Stimulated activated CD4-positive, alpha-beta T cell treated with anti-CD3 and anti-CD28 coated beads, Interleukin-15, amount 100 ng/mL, for 1 hour (primary cell): ENCODE measurements at places on chromosomes 13 and 19.

- no peak for DNase-seq
Observed at GRCh38 chr19:51292971-51293370, 18.5 kb upstream of the IGLON5 start.

DNA sequence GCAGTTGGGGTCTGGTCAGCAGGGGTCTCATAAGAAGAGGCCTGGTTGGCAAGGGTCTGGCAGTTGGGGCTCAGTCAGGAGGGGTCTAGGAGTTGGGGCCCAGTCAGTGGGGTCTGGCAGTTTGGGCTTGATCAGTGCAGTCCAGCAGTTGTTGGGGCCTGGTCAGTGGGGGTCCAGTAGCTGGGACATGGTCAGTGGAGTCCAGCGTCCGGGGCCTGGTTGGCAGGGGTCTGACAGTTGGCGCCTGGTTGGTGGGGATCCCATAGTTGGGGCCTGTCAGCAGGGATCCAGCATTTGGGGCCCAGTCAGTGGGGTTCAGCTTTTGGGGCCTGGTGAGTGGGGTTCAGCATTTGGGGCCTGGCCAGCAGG lies 60.5 kb upstream of the TPM4 start:
- DNase-seq = no peak

DNA sequence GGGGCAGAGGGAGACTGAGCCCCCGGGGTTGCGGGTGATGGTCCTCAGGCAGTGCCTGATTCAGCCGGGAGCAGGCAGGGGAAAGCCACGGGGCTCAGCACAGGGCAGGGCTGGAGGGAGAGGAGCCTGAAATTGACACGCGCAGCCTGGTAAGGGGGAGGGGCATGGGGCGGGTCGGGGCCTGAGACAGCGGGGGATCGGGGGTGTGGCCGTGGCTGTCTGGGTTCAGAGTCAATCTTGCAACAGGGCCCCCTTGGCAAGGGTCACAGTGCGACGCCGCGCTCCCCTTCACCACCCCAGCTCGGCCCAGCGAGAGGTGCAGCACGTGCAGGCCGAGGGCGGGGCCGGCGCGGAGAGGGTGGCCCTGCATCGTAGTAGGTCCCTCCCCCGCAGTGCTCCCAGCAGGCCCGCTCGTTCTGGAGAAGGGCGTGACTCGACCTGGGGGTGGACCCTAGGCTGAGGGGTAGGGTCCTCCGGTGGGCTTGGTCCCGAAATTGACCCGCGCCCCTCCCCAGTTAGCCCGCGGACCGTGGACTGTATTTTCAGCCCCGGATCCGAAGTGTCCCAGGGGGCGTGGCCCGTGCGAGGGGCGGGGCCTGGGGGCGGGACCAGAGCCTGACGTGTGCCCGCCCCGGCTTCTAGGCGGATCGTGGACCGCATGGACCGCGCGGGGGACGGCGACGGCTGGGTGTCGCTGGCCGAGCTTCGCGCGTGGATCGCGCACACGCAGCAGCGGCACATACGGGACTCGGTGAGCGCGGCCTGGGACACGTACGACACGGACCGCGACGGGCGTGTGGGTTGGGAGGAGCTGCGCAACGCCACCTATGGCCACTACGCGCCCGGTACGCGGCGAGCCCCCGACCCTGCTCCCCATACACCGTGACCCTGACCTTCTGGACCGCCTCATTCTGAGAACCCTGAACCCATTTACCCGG lies 6.0 kb downstream of the RCN3 start:
- peak; percentile 77 for DNase-seq

DNA sequence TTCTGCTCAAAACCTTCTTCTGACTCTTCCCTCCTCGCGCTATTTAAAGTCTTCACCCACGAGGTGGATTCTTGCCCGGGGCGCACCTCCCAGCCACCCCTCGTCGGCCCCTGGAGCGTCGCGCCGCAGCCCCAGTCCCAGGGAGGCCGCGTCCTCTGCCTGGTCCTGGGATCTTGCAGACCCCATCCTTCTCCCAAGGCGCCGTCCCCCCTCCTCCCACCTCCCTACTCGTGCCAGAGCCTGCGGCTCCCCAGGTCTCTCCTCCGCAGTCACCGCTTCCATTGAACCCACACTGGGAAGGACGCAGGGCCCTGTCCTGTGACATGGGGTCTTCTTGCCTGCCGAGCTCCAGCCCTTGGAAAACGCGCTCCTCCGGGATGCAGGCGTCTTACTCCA lies 486 bp downstream of the ZNF808 start:
- DNase-seq = no peak

GRCh38 chr13:108018371-108018870 lies 196.9 kb downstream of the LIG4 start:
- no peak for DNase-seq

DNA sequence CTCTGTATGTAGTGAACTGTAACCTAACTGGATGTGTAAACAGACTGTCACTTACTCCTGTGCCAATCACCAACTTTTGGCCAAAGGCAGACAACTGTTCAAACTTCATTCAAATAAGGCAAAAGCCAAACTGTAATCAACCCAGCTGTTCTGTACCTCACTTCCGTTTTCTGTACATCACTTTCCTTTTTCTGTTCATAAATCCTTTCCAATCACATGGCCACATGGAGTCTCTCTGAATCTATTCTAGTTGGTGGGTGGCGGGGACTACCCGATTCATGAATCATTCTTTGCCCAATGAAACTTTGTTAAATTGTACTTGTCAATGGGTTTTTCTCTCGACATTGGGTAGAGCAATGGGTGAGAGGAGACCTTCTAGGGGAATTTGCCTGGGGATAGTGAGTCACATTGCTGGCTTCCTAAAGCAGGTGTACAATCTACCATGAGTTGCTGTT lies 178.3 kb upstream of the RFC3 start:
- DNase-seq = no peak

GRCh38 chr13:112213467-112214255 lies 146.7 kb downstream of the SOX1 start:
- no peak for DNase-seq

- no peak for DNase-seq
Observed at GRCh38 chr13:37656247-37656940, 57.8 kb upstream of the POSTN start.

DNA sequence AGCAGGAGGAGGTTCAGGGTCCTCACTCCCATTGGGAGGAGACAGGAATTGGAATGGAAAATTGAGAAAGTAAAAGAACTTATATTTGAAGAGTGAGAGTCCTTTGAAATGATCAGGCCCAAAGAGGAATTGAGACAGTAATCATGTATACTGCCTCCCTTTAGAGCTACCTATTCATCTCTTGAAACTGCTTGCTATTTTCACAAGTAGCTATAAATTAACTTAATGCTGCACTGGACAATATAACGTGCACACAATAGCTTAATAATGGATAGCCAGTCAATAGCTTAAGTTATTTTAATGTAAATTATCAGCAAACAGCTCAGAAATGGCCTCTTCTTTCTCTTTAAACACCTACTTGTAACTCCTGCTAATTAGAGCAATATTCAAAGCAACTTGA lies 46.6 kb upstream of the MYCBP2 start:
- no peak for DNase-seq

GRCh38 chr13:42035905-42036521 lies 12.4 kb upstream of the DGKH start:
- DNase-seq = no peak

DNA sequence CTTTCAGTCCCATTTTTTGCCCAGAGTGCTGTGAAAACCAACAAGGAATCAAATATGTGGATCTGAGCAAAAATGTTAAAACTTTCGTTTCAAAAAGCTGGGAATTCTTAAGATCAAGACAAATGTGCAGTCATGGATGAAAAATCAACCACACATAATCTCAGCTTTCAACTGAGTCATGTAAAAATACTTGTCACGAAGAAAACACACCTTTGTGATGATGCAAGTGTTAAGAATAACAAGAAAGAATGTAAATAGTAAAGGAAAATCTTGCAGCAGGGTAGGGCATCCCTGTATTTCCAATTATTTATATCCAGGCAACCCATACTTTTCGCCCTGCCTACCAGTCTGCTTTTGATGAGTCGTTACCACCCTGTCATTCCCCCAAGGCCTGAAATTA lies 27.4 kb upstream of the DCLK1 start:
- no peak for DNase-seq

DNA sequence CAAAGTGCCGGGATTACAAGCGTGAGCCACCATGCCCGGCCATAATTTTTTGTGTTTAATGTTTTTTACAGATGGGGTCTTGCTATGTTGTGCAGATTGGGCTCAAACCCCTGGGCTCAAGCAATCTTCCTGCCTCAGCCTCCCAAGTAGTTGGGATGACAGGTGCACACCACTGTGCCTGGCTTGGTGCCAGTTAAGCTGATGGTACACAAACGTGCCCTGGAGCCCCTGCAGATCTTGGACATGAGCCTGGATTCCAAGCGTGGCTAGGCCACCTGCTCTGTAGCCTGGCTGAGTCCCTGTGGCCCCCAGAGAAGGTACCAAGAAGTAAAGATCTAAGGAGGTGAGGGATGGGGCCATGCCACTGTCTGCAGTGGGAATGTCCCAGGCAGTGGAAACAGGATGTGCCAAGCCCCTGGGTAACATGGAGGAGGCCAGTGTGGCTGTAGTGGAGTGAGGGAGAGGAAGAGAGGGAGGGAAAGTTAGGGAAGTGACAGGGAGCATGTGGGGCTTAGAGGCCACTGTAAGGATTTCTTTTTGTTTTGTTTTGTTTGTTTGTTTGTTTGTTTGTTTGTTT lies 7.0 kb downstream of the PRODH2 start:
- no peak for DNase-seq

GRCh38 chr13:70203661-70204229 lies 95.5 kb upstream of the KLHL1 start:
- DNase-seq = no peak

GRCh38 chr19:41367848-41368301 lies 3.9 kb upstream of the B9D2 start:
- no peak for DNase-seq

DNA sequence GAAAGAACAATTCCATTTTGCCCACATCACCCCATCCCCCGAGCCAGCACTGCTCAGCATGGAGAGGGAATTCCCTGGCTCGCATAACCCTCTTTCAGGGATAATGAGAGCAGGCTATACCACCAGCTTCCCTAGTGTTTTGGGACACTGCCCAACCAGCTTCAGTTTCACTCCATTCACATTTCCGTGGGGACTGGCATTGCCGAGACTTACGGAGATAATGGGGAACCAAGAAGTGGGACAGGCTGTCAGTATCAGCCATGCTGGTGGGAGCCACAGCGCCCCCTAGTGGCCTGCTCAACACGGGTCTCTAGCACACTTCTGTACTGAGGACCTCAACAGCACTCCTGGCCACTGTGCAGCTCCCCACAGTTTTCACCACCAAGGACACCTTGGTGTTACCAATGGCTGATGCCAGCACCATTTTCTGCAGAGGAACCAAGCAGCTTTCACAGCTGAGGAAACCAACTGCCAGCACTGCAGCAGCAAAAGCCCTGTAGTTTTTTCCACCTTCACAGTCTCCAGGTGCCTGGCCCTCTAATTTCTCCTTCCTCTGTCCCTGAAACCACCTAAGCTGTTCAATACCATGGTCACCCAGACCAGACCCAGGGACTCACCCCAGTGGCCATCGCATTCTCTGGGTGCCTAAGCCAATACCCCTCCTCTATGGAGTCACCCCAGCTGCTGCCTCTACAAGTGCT lies 23.7 kb downstream of the SLC6A16 start:
- DNase-seq = peak; percentile 54

DNA sequence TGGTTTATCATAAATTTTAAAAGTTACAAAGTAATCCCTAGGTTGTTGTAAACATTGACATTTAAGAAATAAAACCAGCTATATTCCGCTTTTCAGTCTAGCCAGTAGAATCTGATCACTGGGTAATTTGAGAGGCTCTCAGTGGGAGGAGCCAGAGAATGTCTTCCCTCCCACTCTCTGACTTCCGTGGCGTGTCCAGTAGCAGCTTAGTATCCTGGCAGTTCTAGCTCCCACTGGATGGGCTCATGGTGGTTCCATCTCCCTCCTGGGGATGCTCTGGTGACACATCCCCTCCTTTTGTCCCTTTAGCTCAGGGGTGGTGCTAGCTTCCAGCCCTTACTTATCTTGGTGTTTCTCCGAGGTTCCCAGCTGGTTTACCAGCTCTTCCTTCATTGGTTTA lies 34.5 kb downstream of the MTUS2 start:
- no peak for DNase-seq

DNA sequence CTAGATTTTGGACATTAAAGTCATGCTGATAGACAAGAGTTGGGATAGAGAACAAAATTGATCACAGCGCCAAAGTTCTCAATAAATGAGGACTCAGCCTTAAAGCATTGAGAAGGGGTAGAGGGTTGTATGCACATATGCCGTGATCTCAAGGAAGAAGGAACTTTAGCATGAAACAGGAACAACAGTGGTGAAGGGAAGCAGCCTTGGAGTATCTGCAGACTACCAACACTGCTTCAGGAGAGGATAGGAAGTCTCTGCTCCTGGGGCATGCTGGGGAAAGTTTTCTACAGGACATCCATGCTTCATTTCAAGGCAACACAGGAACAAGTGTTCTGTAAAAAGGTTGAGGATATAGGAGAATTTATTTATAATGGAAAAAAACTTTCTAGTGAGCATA lies 111.9 kb upstream of the MLNR start:
- no peak for DNase-seq

- no peak for DNase-seq
Observed at GRCh38 chr13:23443110-23443509, 9.6 kb upstream of the SACS start.

GRCh38 chr19:18543814-18544475 lies 572 bp upstream of the FKBP8 start:
- DNase-seq = peak; percentile 50

DNA sequence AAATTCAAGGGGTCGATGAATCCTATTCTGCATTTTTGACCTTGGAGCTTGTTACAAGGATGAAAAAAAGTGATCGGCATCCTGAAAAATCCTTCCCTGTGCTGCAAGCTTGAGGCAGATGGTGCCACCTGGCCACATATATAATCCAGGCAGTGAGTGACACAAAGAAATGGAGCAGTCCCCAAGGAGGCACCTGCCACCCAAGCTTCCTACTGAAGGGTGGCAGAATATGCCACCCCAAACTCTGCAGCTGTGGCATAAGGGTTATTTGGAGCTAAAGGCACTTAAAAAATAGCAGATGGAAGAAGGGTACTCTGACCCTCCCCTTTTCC lies 15.4 kb downstream of the TMEM272 start:
- no peak for DNase-seq

DNA sequence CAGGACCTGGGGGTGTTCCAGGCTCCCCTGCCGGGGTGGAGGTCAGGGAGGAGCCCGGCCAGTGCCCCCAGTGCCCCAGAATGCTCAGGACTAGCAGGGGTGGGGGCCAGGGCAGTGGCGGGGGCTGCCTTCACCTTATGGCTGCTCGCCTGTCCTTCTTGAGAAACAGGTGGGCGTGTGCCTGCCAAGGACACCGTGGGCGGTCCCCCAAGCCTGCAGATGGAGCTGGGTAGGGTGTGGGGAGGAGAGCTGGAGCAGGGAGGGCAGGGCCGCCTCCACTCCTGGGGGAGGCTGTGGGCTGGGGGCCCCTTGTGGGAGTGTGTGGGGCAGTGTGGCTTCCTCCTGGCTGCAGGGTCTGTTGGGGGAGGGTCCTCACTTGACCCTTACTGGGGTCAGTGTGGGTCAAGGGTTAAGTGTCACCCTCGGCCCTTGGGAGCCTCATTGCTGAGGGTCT lies 160.1 kb downstream of the KDM4B start:
- no peak for DNase-seq

DNA sequence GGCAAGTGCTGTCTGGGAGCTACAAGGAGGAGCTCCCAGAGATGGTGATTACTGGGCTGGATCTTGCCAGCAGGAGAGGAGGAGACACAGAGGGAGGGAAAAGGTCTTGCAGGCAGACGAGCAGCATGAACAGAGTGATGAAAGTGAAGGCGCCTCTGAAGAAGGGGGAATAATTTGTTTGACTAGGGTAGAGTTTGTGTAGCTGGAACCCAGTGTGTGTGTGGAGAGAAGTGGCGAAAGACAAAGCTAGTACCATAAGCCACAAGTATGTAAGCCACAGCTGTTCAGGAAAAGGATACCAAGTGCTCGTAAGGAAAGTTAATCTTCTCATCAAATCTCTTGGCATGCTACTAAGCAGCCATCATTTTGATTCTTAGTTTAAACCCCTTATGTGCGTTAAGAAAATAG lies 5.4 kb downstream of the FLT1 start:
- no peak for DNase-seq
